SK-N-MC (cell line): ENCODE measurements at places on chromosomes 11 and 22.

DNA sequence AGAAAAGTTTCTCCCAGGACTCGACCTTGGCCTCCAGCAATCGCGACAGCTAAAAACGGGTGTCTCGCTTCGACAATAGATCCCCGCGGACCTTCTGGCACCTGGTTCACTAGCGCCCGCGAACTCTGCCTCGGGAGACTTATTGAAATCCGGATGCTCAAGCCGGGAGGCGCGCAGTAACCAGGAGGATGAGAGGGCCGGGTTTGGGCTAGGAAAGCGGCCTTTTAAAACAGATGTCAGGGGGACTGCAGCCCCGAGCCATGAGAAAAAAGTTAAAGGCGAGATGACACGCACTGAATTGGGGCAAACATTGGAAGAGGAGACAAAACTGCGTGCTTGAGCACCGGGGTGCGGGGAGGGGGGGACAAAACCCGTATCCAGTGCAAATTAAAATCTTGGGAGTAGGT is 637 bp upstream of the ZBTB16 start:
- no peak for DNase-seq

GRCh38 chr11:40867991-40868632 is 591.3 kb downstream of the LRRC4C start:
- peak; percentile 8 for DNase-seq

DNA sequence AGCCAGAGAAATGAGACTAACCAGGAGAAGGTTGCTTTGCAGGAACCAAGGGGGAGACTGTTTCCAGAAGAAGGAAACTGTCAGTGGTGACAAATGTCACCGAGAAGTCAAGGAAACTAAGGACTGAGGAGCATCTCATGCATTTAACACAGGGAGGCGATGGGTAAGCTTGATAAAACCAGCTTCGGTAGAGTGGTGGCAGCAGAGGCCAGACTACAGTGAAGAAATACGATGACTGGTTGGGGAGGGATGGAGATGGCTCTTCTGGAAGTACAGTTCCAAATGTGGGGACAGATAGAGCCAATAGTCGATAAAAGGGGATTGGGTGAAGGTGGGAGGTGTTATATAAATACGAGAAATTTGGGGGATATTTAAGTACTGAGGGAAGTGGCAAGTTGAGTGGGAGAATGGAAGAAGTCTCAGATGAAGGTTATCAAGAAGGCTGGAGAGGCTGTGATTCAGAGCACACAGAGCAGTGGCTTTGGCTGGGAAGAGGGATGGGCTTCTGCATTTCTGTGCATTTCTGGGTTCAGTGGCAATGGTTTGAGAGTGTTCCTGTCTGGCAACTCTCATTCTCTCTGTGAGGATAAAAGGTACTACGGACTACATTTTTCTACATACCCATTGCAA is 29.2 kb downstream of the SC5D start:
- no peak for DNase-seq

DNA sequence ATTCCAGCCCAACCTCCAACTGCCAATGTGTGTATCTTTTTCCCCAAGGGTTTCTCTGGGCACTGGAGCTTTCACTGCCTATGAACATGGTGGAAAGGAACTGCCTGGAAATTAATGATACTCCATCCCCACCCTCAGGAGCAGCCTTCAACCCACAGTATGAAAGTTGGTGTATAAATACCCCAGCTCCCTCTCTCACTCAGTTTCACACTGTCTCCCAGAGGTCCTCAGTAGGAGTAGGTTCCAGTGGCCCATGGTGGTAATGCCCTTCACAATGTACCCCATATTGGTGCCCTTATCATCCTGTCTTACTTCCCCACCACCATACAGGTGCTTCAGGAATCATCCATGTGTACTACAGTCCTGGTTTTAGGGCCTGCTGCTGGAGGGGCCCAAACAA is 462.6 kb downstream of the MIAT start:
- no peak for DNase-seq
